ENCODE measurements at places on chromosomes 2 and 18.

GRCh38 chr2:127834951-127835350 lies 23.0 kb downstream of the POLR2D start:
- no peak for DNase-seq

GRCh38 chr18:46488471-46489213 lies 168.4 kb downstream of the LOXHD1 start:
- no peak for DNase-seq

DNA sequence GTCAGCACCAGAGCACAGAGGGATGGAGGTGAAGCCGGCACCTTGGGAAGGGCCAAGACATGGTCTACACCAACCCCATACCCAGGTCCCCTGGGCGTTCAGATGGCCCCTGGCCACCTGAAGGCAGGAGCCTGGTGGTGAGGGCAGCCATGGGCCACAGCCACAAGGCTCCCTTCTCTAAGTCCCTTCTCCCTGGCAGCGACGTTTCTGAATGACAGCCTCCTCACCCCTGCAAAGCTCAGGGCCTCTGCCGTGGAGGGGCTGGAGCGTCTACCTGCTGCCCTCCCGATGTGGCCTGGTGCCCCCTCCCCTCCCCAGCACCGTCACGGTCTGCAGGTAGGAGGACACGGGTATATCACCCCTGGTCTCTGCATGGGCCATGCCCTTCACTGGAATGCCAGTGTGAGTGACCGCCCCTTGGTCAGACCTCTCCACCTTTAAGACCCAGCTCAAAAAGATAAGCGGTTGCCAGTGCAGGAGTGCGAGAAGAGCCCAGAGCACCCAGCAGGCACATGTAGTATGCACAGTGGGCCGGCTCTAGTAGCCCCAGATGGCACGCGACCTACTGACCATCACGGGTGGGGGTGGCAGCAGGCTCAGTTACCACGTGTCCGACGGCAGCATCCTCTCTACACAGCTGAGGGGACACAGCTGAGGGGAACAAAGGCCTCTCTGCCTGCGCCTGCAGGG lies 46.6 kb downstream of the HS6ST1 start:
- no peak for DNase-seq

DNA sequence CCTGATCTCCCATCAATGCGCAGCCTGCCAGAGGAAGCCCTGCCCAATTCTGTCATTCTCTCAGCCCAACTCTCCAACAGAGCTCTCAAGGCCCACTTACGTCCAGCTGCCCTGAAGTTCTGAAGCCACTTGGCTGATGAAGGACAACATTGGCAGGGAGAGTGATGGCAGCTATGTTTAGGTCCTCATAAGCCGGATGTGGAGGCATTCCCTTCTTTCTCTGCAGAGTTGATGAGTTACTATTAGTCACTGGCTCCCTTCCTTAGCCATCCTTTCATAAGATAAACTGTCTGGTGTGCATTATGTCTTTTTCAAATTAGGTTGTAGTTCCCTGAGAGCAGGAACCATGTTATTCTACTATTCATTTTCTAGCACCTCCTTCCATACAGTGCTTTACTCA lies 22.5 kb upstream of the TACR1 start:
- DNase-seq = no peak

- peak; percentile 17 for DNase-seq
These were observed 354.6 kb upstream of the SETBP1 start for GRCh38 chr18:44325903-44326635.
